CD4-positive, CD25-positive, alpha-beta regulatory T cell (primary cell): ENCODE measurements at places on chromosomes 16 and 17. TPM values are rescaled to one million over a fixed set of nuclear protein-coding genes. Genes with fewer than 3 reads are reported as not detected.

SPIRE2 gene
- polyA plus RNA-seq, result not detected

CCL4 gene
- not detected for polyA plus RNA-seq

SYNGR2 gene
- 156 TPM for polyA plus RNA-seq

FLYWCH2 gene
- 14.8 TPM for polyA plus RNA-seq

MPV17L gene
- polyA plus RNA-seq, result not detected

ABCC6 gene
- polyA plus RNA-seq, result 0.09 TPM

CES4A gene
- polyA plus RNA-seq, result 1.6 TPM

DHRS7C gene
- not detected for polyA plus RNA-seq
